ENCODE measurements at places on chromosomes 16 and 17. TPM values are rescaled to one million over a fixed set of nuclear protein-coding genes. Genes with fewer than 3 reads are reported as not detected.

DNA sequence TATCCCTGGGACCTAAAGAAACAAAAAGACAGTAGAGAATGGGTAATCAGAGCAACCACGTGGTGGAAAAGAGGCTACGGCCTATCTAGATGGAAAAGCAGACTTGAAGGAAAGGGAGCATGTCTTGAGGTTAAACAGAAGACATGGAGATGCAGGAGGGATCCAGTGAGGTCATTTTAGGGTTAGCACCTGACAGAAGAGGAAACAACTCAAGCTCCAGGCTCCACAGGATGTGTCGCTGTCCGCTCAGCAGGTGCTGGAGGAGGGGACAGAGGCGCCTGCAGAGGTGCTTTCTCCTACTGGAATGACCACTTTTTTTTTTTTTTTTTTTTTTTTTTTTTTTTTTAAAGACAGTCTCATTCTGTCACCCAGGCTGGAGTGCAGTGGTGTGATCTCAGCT, 47.5 kb upstream of the CLEC3A start:
- DNase-seq = no peak

- DNase-seq = no peak
These were observed 22.6 kb downstream of the SCNN1B start for GRCh38 chr16:23324727-23325126.

DNA sequence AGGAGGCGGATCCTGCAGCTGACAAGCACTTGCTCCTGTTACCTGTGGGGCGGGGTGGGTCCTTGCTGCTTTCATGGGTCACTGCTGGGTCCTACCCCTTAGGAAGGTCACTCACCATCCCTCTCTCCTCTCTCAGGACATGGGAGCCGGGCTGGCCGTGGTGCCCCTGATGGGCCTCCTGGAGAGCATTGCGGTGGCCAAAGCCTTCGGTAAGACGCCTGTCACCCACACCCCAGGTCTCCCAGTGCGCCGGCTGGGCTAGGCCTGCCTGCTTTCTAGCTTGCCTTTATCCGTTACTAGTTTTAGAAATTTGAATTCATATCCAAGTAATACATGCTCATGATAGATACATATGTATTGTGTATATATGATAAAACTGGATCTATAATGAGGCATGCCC, 17.2 kb downstream of the SLC26A11 start:
- DNase-seq = no peak

DNA sequence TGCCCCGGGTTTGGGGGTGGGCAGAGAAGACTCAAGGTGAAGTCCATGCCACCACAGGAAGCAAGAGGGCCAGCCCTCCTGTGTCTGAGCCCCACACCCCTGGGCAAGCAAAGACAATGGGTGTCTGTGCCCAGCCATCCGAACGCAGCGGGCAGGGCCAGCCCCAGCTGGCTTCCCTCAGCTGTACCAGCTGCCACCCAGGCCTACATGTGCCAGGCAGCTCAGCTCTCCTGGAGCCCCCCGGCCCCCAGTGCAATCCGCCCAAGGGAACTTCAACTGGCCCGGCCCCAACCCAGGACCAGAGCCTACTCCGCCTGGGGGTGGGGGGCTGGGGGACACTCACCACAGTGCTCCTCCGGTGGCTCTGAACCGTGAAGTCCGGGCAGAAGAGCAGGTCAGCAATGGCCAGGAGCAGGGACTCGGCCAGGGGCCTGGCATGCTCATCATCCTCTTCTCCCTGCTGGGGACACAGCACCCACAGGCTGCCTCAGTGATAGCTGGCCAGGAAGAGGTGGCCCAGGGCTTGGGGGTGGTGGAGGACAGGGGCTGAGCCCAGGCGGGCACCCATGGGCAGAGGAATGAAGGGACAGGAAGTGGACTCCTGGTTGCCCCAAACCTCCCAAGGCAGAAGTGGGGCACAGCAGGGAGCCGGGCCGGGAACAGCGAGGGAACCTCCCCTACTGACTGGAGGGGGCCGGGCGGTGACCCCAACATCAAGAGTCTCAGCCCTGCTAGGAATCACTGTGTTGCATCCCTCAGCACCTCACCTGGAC, 9.8 kb downstream of the HID1 start:
- no peak for DNase-seq

DNA sequence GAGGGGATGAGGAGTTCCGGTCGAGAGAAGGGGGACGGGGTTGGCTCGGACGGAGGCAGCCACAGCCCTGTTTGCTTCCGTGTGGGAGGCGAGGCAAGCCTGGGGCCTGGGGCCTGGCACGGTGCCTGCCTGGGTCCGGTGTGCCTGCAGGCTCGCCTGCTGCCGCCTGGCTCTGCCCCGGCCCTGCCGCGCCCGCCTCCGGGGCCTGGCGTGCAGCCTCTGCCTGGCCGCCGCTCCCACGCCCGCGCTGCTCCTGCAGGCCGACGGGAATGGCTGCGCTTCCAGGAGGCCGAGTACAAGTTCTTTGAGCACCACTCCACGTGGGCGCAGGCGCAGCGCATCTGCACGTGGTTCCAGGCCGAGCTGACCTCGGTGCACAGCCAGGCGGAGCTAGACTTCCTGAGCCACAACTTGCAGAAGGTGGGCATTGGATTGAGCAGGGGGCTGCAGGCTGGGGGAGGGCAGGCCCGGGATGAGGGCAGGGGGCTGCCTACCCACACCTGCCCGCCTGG, 53.1 kb downstream of the MRC2 start:
- DNase-seq = no peak

DNA sequence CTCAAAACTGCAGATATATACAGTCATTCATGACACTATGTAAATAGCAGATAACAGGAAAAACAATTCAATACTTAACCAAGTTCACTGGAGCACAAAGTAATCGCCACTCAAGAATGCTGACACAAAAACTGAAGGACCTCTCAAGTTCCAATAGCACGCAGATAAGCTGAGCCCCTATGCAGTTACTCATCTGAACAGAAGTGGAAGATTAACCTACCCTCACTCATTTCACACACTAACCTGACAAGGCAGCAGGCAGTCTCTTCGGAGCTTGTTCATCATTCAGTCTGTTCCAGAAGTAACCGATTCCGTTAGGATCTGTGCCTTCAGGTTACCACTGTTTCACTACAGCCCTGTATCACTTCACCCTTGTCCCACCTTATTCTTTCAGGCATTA, 6.0 kb downstream of the HELZ start:
- no peak for DNase-seq

DNA sequence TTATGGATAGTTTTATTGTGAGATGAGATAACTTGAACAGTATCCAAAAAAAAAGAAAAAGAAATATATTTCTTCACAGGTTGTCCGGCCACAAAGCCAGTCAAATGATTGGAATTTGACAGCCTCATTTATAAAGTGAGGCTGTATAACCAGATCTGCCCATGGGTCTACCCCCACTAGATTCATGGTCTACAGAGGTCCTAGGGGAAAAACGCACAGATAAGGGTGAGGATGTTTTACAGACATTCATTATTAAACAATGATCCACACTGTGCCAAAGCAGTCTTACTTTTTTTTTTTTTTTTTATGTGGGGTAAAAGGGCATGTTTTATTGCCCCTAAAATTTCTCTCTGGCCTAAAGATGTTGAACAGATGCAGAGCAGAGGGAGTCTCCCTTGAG, 1503.0 kb upstream of the CDH8 start:
- no peak for DNase-seq

Gene KRTAP4-6
- total RNA-seq = not detected

DNA sequence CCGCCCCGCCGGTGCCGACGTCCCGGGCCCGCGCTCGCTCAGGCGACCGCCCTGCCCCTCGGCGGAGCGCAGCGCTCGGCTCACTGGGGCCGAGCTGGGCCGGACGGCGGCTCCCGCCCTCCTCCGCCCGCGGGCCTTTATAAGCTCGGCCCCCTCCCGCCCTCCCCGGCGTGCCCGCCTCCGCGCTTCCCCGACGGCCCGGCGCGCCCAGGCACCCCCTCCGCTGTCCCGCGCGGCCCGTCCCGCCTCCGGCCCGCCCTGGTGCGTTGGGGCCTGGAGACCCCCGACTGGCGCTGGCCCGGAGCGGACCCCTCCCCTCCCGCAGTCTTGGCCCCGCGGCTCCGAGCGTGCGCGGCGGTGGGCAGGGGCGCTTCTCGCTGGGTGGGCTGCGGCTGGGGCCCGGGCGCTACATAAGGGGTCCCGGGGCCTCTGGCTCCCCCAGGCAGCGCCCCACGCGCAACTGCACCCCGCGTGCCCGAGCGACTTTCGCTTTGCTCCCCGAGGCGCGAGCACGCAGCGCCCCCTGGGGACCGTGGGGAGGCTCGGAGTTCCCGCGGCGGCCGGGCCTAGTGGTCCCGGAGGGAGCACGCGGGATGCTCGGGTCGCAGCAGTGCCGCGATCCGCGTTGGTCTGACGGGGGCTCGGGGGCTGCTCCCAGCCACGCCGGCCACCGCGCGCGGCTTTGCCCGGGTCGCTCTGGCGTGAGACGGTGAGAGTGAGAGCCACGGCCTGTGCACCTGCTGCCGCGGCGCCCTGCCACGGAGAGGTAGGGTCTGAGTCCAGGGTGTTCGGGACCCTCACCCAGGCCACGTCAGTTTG, at the start of gene PIEZO1:
Gene PIEZO1, minus strand, starts transcription at position 115 of the 819 bp plus-strand sequence. CDS start 256 bp downstream, outside the sequence.
- no peak for DNase-seq

GRCh38 chr17:924711-925475, 54.7 kb downstream of the NXN start:
- DNase-seq = no peak

- DNase-seq = no peak
These were observed 61.0 kb upstream of the DNAJA2 start for GRCh38 chr16:47034455-47034854.

Data from thoracic aorta (tissue), 2 donors.